ENCODE measurements at places on chromosomes 5 and 9.
A peak's percentile ranks its signal among the peaks of the same experiment; 100 is the strongest.

DNA sequence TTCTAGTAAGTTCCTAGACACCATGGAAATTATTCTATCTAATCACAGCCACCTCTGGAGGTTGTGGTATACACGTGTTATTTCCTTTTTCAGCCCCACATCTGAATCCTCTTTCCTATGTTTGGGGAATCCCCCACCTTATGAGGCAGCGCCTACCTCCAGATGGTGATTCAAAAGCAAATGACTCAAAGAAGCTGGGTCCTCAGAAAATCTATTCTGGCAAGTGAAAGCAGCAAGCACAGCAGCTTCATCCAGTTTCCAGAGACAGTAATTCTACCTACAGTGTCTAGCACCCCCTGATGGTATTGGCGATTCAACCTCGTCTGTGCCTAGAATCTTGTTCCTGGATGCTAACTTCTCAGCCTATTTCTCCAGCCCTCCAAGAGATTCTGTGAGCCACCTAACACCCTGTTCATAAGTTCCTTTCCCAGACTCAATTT is 43.0 kb downstream of the STRBP start:
- DNase-seq = peak; percentile 90

GRCh38 chr9:75132244-75132643 is 43.9 kb downstream of the OSTF1 start:
- no peak for DNase-seq

DNA sequence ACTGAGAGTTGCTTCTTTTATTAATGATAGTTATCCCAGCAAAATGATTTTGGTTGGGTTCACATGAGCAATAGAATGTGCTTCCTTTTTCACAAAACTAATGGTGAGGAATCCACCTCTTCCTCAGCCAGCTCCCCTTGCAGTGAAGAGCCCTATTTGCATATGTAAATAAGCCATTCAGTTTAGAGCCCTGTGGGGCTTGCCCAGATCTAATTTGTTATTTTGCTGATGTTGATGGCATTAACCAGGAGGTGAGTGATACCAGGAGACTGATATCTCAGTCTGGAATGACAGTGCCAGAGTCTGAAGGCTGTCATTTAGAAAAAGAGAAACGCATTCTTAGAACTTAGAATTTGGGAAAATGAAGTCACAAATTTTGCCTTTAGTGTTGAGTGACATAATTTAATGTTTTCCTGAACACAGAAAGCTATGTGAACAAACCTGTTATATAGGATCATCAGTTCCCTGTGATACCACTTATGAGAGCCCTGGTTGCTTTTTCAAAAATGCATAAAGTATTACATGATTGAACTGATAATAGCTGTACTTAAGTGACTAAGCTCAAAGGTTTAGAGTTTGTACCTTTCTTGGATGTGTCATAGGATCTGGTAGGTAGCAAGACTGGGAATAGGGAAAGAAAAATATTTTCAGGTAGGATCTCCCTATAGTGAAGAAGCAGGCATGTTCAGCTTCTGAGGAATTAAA is 271.6 kb downstream of the MAST4 start:
- peak; percentile 64 for DNase-seq

DNA sequence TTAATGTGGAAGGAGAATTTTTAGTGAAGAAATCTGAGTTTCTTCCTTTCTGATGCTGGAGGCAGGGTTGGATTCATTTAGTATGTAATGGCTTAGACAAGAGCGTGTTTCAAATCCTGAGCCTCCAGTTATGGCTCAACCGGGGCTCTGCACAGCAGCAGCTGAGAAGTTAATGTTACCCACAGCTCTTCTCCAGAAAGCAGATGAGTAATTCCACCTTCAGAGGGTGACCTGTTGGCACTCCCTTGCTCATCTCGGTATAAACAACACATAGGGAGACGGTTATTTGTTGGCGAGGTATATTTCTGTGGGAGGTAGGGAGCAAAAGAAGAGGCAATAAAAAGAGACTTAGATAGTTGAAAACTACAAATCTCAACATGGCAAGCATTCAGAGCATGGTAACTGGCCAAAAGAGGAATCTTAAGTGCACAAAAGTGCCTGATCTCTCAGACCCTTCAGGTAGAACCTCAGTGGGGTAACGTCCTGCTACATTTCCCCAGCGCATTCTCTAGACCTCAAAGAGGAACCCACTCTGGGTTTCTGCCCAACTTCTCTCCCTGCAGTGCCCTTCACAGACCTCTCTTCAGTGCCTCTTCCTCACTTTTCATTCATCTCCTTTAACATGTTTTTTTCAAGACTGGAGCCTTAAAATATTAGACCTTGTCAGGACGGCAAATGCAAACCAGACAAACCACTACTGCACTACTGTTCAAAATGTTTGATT is 417.5 kb upstream of the ADAMTSL1 start:
- DNase-seq = no peak

GRCh38 chr5:1478271-1479035 is 33.2 kb upstream of the SLC6A3 start:
- DNase-seq = no peak

DNA sequence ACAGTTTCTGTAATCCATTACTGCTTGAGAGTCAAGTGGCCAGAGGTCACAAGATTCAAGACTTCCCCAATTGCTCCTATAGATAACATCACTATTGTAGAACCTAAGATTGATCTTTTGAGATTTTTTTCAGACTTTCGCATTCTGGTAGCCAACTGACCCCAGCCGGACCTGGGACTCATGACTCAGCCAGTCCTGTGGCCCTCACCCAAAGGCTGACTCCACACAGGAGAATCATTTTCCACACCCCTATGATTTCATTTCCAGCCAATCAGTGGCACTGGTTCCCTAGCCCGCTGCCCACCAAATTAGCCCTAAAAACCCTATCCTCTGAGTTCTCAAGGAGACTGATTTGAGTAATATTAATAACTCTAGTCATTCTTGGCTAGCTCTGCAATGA is 36.2 kb downstream of the TARS1 start:
- DNase-seq = no peak

GRCh38 chr9:37984672-37985611 is 81.0 kb upstream of the SLC25A51 start:
- DNase-seq = no peak

Data from GM23338 (cell line).